ENCODE measurements at places on chromosomes 3 and 15.
A peak's percentile ranks its signal among the peaks of the same experiment; 100 is the strongest.

- peak; percentile 20 for DNase-seq
These were observed 2.5 kb downstream of the NT5DC2 start for GRCh38 chr3:52530918-52531826.

DNA sequence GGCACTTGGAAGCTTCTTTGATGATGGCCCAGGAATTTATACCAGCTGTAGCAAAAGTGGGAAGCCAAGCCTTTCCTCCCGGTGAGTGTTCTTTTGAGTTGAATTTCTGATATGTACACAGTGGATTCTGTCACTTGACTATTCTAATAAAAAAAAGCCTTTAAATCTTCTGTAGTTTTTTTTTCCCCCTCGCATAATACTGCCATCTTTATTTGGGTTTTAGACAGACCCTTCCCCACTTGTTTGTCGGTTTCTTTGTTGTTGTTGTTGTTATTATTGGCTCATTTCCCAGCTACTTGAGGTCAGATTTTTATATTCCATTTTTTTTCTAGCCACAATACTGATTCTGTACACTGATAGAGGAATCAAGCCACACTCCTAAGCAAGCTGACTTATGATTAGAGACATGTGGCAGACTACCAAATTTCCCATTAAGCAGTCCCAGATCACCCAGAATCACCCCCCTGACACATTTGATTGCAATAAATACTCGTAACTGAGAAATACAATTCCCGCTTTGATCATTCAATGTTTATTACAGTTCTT lies 122.4 kb upstream of the IL12A start:
- no peak for DNase-seq

GRCh38 chr15:92142242-92143232 lies 251.1 kb upstream of the ST8SIA2 start:
- no peak for DNase-seq

- DNase-seq = no peak
These were observed 15.7 kb downstream of the KLF13 start for GRCh38 chr15:31342381-31342780.

DNA sequence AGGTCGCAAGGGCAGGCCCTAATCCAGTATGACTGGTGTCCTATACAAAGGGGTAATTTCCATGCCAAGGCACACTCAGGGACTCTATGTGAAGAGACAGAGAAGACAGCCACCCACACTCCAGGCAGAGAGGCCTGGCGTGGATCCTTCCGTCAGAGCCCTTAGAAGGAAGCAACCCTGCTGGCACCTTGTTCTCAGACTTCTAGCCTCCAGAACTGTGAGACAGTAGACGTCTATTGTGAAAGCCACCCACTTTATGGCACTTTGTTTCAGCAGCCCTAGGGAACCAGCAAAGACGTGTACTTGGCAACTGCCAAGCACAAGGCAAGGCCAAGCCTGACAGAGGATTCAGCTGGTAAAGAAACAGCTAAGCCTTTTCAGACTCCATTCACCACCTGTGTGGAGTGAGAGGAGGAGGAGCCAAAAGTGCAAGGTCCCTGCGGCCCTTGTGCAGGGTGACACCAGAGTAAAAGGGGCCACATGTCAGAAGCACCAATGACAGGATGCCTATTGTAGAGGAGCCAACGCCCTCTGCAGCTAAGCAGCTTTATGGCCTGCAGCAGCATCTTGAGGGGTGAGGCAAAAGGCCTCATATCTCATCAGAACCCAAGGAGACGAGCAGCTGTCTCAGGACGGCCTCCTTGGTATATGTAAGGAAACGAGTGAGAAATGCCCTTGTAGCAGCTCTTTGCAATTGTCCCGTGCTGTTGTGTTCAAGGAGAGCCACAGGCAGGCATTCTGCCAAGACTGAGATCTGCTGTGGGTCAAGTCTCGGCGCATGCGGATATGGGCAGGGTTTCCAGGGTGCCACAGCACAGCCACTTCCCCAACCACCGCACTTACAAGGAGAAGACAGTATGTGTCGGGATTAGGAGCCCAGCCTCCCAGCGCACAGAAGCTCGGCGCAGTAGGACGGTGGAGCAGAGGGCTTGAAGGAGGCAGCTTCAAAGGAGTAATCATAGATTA lies 121.5 kb upstream of the LIPC start:
- peak; percentile 36 for DNase-seq

DNA sequence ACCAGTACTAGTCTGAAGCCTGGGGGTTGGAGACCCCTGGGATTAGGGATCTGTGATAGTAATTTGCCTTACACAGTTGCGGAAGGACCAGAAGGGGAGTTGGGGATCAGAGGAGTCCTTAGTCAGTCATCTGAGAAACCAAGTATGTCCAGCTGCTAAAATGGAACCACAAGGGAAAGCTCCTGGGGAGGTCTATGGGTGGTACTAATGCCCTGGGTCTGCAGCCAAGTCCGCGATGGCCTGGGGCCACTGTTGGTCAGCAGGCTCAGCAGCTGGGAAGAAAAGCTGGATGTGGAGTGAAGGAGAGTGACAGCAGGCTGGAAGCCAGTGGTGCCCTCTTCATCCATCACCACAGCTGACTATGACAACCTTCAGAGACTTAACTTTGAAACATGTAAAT lies 2.2 kb upstream of the ANKDD1A start:
- no peak for DNase-seq

DNA sequence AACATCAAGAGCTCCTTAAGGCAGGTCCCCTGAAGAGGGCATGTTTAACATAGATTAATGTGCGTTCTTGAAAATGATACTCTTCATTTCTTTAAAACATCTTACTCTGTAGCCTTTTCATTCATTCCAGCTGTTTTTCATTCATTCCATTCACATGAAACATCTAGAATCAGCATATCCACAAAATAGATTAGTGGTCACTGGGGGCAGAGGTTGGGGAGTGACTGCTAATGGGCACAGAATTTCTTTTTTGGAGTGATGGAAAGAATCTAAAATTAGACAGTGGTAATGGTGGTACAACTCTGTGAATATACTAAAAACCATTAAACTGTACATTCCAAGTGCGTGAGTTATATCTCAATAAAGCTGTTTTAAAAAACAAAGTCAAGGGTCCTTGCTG lies 15.4 kb upstream of the CXCR6 start:
- no peak for DNase-seq

- peak; percentile 14 for DNase-seq
These were observed 13.2 kb downstream of the ISG20 start for GRCh38 chr15:88651971-88652370.

GRCh38 chr15:72285927-72286516 lies 13.7 kb upstream of the PARP6 start:
- no peak for DNase-seq

DNA sequence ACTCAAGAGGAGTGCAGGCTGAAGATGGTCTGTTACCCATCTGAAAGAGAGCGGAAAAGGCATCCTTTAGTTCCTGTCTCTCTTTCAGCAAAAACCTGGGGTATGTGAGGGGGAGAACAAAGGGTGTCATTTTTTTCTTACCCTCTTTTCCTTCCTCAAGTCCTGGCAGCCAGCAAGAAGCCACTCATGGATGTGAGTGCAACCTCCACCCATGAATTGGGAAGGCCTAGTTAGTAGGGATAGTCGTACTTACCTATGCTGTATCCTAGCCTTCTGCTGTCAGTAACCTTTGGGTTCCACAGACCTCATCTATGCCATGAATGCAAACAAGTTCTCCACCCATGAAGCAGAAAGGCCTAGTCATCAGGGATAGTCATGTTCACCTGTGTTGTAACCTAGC lies 472.8 kb downstream of the ZIC1 start:
- no peak for DNase-seq

GRCh38 chr3:40262331-40262730 lies 47.2 kb upstream of the EIF1B start:
- DNase-seq = no peak

GRCh38 chr3:97432914-97433313 lies 331.6 kb upstream of the ARL6 start:
- DNase-seq = no peak

DNA sequence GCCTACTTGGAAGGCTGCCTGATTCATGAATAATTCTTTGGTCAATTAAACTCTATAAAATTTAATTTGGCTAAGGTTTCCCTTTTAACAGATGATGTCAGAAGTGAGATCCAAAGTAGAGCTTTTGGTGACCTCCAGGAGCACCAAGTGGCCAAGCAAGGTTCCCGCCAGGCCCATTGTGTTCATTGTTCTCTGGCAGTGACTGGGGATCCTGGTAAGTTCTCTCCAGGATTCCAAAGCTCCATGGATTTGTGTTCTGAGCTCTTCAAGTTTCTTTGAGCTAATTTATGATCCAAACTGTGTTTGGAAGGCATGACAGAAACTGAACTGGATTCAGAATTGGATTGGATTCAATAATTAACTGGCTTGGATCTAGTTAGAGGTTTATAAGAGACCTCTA lies 72.0 kb upstream of the ALDH1L1 start:
- no peak for DNase-seq

DNA sequence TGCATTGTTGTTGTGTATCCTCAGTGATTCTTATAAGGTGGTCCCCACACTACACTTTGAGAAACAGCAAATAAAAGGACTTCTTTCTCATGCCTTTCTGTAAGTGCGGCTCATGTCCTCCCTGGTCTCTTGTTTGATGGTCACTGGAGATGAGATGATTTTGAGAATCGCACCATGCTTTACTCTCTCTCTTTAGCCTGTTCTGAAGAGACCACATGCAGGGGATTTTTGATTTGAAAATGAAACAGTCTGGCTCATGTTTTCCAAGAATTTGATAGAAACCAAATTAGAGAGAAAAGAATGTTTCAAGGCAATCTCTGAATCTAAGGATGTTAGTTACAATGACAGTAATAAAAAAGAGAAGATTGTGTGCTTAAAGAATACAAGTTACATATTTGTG lies 18.0 kb downstream of the CLDN11 start:
- no peak for DNase-seq

DNA sequence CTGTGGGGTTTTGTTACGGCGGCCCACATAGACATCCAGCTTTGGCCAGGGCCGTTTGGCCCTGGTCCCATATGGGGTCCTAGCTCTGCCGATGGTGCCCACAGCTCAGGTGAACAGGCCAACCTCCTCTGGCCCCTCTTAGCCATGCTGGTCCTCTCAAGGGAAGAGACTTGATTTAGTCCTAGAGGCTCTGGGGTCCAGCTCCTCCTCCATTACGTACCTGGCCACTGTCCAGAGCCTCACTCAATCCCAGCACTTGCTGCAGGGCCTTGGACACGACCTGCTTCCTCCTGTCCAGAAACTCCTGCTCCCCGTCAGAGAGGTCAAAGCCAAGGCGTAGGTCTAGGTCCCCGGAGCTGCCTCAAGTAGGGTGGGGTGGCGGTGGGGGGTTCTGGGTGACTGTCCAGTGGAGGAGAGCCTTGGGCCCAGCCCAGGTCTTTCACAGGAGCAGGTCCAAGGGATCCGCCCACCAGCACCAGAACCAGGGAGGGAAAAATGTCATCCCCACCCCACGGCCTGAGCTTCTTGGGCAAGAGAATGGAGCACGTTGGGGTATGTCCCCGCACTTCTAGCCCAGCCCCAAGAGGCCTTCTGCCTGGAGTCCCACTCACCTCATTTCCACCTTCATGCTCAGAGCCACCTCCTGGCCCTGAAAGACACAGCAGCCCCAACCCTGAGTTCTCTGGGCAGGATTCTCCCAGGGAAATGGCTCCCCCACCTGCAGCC lies 6.8 kb downstream of the PLA2G4F start:
- no peak for DNase-seq

DNA sequence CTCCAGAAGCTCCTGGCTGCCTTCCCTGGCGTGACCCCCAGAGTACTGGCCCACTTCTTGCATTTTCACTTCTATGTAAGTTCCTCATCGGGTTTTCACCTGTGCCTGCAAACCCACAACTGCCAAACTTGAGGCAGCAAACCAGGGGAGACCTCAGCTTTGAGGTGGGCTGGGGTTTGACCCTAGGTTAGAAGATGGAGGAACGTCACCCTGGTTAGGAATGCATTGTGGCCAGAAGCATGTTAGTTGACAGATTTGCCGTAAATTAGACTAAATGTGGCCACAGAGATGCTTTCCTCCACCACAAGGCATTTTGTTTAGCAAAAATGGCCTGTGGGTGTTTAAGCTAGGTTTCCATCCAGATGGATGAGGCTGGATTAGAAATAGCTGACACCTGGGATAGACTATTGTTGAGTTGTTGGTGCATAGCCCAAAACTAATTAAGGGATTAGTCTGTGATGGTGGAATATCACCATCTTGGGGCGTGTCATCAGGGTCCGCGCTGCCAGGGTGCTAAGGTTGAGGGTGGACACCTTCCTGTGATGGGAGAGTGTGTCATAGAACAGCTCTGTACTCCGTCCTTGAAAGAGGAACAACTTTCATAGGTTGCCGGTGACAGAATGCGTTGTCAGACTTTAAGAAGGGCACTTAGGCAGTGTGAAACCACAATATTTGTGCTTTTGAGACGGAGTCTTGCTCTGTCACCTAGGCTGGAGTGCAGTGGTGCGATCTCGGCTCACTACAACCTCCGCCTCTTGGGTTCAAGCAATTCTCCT lies 3.6 kb downstream of the NISCH start:
- DNase-seq = no peak

DNA sequence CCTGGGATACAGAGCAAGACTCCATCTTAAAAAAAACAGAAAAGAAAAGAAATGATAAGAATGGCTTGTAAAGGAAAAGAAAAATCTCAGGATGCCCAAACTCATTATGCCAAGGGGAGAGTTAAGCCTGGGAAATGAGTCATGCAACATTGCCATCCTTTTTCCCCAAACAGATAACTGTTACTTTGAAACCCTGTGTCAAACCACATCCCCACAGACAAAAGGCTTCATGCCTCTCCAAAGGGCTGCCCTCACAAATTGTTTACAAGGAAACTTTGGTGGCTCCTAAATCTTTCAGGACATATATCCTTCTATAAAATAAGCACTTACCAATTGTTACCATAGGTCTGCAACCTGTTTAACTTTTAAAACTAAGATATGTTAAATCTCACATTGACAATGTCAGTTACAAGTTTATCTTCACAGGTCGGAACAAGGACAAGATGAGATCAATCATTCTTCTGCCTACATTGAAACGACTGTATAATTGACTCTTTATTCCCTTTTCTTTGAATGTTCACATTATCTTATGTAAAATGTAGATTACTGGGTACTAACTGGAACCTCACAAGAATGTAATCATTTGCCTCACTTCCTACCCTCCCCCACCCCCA lies 18.6 kb upstream of the SENP7 start:
- no peak for DNase-seq

DNA sequence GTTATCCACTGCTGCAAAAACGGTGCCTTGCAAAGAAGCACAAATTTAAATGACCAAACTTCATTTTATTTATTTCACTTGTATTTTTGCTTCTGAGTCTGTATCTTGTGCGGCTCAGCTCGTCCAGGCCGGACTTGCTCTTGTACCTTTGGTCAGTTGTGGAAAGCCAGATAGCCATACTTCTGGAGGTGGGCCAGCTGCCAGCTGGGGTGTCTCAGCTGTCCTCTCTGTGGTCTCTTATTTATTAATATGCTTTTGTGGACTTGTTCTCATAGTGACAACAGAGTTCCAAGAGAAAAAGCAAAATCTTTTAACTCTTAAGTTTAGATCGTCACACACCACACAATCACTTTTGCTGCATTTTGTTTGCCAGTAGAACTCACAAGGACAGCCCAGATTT lies 87.7 kb downstream of the IL1RAP start:
- no peak for DNase-seq

GRCh38 chr15:57762302-57762701 lies 55.8 kb downstream of the POLR2M start:
- DNase-seq = no peak
